ENCODE measurements at places on chromosomes 3 and 15.

GRCh38 chr15:93243573-93243972 is 154.6 kb upstream of the RGMA start:
- DNase-seq = no peak

GRCh38 chr3:145519398-145520047 is 641.5 kb downstream of the PLOD2 start:
- no peak for DNase-seq

- no peak for DNase-seq
Observed at GRCh38 chr15:26640601-26641000, 132.3 kb downstream of the GABRB3 start.

DNA sequence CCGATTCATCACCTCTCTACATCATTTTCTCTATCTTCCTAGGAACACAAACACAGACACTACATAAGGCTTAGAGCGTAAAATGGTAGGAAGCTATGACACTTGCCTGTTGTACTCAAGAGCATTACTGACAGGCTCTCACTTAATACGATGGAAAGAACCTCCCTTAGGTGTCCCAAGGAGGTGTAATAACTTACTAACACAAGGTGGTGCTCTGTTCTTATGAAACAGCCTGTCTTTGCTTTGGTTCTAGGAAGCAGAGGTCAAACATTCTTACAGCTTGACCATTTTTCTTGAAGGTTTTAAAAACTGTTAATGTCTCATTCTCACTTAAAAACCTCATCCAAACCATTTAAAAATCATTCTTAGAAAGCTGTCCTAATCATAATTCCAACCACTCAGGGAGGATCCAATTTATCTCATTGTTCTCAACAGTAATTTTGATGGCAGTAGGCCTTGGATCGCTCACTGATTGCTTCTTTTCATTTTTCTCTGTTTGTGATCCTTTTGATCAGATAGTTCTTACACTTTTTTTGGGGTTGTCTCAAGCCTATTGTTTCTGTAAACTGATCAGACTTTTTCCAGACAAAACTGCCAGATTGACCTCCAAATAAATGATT is 317.8 kb upstream of the AGTR1 start:
- DNase-seq = peak; percentile 37

GRCh38 chr3:117400303-117400702 is 690.7 kb downstream of the TUSC7 start:
- no peak for DNase-seq

DNA sequence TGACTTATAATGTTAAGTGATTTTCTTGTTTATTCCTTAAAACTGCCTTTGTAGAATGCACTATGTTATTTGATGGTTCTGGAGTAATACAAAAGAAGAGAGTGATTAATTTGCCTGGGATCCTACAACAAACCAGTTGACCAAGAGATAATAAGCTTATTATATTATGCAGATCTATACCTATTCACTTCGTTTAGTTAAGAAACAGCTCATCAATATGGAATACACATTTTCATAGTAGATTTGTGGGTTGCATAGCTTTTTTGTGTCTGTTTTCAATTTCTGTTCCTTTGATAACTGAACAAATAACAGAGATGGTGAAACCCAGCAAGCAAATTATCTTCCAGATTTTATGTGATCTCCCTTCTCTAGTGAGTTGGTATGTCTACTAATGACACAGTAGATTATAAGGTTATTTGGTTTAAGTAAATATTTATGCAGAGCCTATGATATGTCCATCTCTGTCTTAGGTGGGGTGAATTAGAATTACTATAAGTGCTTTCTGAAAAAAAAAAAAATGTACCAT is 443.3 kb upstream of the TPRG1 start:
- no peak for DNase-seq

GRCh38 chr3:68743521-68743920 is 188.8 kb downstream of the TAFA4 start:
- DNase-seq = no peak
